ENCODE measurements at places on chromosomes 6 and 20. TPM values are rescaled to one million over a fixed set of nuclear protein-coding genes. Genes with fewer than 3 reads are reported as not detected.
A peak's percentile ranks its signal among the peaks of the same experiment; 100 is the strongest.

The UBE2C gene
- total RNA-seq: 210 TPM

The SLC17A3 gene
- total RNA-seq: not detected

The TMEM200A gene
- total RNA-seq: 21.9 TPM

The C6orf52 gene
- 16.5 TPM for total RNA-seq

The CYP24A1 gene
- total RNA-seq: 0.05 TPM

The PPP1R16B gene
- total RNA-seq: 0.14 TPM

The TRIM40 gene
- not detected for total RNA-seq

The MLN gene
- not detected for total RNA-seq

The TFAP2A gene
- total RNA-seq: 5.2 TPM

The ATP6V1G2 gene
- total RNA-seq: 2.3 TPM

The LHFPL5 gene
- not detected for total RNA-seq

The HLA-C gene
- 441 TPM for total RNA-seq

The CLIC1 gene
- 1,153 TPM for total RNA-seq

The TPBG gene
- 17.7 TPM for total RNA-seq

DNA sequence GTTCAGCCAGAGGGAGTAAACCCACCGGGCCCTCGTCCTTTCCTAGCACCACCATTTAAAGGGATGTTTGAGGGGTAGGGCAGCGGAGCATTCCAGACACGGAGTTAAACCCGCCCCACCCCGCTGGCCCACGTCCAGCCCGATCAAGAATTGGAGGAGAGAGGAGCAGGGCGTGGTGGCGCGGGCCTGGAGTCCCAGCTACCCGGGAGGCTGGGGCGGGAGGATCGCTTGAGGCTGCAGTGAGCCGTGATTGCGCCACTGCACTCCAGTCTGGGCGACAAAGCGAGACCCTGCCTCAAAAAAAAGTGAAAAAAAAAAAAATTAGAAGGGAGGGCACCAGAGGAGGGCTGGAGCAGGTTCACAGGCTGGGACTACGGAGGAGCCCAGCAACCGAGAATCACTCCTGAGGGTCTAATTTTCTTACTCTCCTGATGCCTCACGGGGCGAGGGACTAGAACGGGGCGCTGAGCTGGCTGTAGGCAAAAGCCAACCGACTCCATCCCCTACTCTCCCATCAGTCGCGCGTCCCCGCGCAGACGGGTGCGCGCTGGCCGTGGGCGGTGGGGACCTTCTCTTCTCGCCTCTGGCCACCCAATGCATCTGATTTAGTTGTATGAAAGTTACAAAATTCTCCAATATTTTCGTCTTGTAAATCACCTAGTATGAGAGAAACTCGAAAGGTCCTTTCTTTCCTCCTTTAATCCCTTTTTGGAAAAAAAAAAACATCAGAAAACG lies 6.1 kb upstream of the HSPA1B start:
- peak; percentile 36 for DNase-seq

GRCh38 chr6:25058441-25058840 lies 122.7 kb upstream of the RIPOR2 start:
- no peak for DNase-seq

GRCh38 chr20:37816003-37816402 lies 86.9 kb upstream of the VSTM2L start:
- DNase-seq: no peak

- no peak for DNase-seq
Measured at GRCh38 chr6:97097068-97098047, 172.8 kb downstream of the KLHL32 start.

- DNase-seq: no peak
Measured at GRCh38 chr20:16005021-16005914, 568.0 kb downstream of the KIF16B start.

DNA sequence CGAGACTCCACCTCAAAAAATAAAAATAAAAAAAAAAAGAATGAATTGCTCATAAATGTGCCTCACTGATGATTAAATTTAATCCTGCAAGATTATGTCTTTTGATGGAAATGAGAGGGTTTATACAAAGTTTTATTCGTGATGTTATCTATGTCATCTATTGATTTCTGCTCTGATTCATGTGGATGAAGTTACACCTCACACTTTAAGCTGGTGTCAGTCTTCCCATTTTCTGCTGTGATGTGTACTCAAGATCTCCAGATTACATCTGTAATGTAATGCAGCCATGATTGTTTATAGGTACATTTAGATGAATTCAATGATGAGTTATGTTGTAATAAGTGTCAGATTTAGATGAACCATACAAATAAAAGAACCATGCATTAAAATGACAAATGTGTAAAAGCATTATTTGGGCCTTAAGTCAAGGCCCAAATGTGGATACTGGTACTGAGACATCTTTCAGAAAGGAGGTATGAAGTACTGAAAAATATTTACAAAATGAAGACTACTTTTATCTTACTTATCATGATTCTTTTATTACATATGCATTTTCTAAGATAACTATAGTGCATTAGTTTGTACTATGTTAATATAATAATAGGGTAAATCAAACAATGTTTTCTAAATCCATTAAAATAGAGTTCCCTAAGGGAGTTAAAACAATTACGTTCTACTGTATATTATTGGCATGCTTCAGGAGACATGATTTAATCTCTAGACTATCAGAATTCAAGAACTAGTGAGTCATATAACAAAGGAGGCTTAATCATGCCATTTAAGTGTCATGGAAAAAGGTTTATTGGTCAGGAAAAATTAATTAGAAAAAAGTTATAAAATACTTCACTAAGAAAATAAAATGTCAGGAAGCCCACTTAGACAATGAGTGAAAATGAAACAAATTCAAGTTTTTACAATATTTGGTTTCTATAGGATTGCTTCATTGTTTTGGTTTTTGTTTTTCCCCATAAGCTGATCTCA lies 34.5 kb downstream of the HCRTR2 start:
- DNase-seq: peak; percentile 4

DNA sequence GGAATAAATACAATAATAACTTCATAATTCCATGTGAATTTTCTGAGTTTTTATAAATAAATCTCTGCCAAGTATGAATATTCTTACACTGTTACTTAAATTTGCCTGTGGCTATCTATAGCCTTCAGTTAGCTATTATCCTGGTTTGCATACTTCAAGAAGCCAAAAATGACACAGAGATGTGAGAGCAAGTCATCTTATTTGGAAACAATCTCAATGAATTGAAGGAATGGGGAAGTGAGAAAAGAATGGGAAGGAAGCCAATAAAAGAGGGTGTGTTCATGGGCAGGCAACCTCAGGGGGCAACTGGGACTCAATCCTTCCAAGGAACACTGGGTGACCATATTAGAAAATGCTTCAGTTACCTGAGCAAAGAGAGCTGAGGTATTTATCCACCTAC lies 9.9 kb downstream of the HAO1 start:
- no peak for DNase-seq

DNA sequence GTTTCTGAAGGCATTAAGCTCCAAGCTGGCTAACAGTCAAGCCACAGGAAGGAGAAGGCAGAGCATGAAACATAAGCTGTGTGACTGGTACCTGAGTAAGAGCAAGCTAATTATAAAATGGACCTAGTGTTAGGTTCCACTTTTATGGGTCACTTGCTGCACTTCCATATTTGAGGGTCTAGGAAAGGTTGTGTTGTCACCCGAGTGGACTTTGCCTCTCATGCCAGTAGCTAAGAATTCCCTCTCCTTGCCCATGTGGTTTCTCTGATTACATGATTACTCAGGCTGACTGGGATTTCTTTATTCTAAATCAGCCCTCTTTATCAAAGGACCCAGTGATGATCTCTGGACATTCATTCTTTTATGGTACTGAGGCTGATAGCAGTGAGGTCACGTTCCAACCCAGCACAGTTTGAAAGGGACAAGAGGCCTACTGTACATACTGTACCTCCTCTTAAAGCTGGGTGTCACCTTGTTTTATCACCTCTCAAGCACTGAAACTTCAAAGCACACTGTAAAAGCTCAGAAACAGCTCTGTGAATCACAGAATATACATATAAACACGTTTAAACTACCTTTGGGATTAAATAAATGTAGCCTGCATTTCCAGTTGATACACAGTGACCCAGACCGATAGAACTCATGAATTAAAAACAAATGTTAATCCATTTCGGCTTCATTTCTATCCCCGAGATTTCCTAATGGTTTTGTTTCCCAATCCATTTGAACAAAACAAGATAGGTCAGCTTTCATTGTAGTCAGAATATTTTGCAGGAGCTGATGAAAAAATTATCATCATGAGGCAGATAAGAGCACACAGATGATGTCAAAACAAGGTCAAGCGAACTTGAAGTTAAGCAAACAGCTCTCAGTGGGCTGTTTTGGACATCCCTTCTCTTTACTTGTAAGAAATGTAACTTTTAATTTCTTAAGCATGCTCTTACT lies 96.5 kb downstream of the ALDH8A1 start:
- peak; percentile 79 for DNase-seq

DNA sequence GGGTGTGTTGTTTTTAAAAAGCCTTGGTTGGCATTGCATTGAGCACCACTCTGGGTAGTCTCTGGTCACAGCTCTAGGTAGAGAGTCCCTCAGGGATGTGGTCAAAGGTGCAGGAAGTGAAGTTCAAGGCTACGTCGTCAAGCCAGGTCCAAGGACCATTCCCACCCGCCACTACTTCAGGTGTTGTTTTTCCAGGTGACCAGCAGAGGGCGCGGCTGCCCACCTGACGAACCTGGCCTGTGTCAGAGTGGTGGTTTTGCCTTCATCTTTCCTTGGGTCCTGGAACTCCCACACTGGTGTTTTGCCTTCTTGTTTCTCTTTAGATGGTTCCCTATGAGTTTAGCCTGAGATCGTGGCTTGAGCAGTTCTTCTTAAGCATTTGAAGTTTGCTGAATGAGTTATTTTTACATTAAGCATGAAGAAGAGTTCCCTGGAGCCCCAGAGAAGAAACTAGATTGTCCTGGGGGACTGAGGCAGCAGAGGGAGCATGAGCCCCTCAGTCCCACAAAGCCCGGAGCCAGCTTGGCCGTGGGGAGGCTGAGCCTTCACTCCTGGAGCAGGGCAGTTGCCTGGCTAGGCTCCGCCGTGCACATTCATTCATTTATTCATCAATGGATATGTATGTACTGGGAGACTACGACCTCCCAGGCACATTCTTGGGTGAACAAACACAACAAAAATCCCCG lies 5.6 kb upstream of the PHACTR3 start:
- DNase-seq: peak; percentile 60

DNA sequence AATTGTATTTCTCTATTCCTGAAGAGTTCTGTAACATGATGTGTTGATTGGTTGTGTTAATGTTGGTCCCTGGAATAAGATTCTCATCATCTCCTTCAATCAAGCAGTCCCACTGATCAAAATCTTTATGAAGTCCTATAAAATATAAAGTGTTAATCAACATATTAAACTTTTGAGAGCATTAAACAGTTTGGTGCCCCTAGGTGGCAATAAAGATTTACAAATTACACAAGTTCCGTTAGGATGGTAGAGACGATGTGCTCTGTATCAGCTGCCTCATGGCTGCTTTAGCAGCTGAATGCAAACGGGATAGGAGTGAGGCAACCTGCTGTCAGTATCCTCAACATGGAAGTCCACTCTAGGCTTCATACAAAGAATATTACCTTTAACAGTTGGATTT lies 16.9 kb downstream of the TDRD6 start:
- DNase-seq: no peak

DNA sequence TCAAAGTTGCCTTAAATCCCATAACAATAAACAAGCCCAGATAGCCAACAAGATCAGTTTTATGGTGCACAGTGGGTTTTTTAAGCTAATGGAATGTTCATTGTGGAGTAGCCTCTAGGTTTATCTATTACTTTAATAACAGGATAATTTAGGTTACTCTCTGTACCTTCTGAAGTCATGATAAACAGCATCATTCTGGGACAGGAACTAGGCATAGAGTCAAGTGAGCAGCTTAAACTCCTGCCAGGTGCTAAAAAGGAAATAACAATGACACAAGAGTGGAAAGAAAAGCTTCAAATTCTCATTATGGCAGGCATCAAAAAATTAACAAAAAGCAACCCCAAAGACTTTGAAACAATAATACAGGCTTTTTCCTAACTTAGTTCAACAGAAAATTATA lies 228.8 kb downstream of the HACE1 start:
- DNase-seq: no peak

GRCh38 chr6:71248306-71248765 lies 40.3 kb upstream of the OGFRL1 start:
- peak; percentile 32 for DNase-seq

- no peak for DNase-seq
Measured at GRCh38 chr20:16174311-16174710, 398.9 kb downstream of the KIF16B start.

DNA sequence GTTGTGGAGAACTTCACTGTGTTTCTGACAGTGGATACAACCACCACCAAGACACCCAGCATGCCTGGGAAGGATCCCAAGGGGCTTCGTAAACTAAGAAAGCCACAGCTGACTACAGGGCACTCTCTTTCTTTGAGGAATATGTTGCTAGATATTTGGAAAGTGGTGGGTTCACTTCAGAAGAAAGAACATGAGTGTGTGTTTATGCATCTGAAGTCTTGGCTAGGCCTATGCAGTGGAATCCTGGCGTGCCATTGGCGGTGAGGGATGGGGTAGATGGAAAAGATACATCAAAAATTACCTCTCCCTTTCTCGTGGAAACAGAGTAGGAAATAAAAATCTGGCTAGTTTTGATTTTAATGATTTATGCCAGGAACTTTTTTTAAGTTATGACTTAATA lies 187.7 kb downstream of the PDE7B start:
- DNase-seq: no peak

- no peak for DNase-seq
Measured at GRCh38 chr6:2477666-2478065, 232.3 kb upstream of the GMDS start.

DNA sequence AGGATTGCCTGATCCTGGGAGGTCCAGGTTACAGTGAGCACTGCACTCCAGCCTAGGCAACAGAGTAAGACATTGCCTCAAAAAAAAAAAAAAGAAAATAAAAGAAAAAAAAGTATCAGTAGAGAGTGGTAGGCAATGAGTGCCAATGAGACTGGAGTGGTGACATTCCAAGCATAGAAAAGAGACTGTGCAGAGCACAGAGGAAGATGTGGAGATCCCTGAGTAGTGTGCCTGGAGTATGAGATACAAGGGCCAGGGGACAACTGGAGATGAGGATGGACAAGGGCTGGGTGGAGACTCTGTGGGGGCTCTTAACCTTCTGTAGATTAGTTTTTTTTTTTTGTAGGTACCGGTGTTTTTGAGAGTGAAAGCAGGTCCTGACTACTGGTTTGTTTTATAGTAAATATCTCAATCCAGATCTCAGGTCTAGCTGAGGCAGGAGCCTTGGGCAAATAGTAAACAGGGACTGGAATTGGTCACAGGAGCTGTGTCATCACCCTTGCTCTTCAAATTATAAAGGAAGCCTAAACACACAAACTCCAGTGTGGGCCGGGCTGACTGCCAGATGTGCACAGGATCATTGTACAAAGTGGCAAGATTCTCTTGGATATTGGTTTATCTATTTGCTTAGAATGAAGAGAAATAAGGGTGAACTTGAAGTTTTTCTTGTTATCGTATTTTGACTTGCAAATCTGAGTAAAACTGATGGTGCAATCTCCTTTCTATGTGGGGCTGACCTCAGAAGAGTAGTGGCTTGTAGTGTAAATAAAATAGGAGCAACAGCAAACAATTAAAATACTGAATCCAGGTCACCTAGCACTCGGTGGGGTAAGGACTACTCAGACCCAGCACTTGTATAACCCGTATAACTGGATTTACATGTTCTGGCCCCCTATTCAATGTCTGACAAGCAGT lies 144.9 kb downstream of the SOX4 start:
- no peak for DNase-seq

- DNase-seq: no peak
Measured at GRCh38 chr6:154458565-154459470, 51.7 kb downstream of the CNKSR3 start.
